ENCODE measurements at places on chromosomes 5 and 9. TPM values are rescaled to one million over a fixed set of nuclear protein-coding genes. Genes with fewer than 3 reads are reported as not detected.

DNA sequence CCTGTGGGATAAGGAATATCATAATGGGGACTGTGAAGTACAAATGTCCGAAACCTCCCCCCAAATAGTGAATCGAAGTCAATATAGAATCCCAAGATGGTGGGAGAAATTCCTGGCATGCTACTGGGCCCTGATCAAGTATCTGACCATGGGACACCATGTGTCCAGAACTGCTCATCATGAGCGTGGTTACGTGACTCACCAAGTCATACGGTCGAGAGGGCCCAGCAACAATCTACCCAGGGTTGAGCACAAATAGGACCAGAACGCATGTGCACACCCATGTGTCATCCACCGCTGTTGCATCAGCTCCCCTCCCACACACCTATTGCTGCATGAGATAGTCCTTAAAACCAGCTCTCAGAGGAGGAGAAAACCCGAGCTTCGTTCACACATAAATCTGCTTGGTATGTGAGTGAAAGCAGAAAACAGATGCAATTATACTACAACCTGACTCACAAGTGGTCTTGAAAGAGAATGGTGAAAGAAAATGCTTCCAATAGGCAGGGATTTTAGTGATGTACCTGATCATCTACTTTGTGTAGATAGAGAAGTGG is 353.2 kb downstream of the CWC27 start:
- H3K27me3 ChIP-seq: no peaks in the 10 kb centered on the region
- H3K4me1 ChIP-seq: no peaks in the 10 kb centered on the region
- H3K4me3 ChIP-seq: no peak overlapping the region
- no peaks in the 10 kb centered on the region for H3K36me3 ChIP-seq

GRCh38 chr5:86124333-86124732 is 493.4 kb upstream of the COX7C start:
- no peaks in the 10 kb centered on the region for H3K4me1 ChIP-seq
- DNase-seq: no peak
- H3K27me3 ChIP-seq: no peaks in the 10 kb centered on the region
- no peaks in the 10 kb centered on the region for H3K36me3 ChIP-seq
- H3K27ac ChIP-seq: no peak overlapping the region

- H3K27me3 ChIP-seq: peaks cover 10% of the 10 kb centered on the region
- no peaks in the 10 kb centered on the region for H3K36me3 ChIP-seq
These were observed 143.7 kb downstream of the PBX3 start for GRCh38 chr9:125890826-125891225.

DNA sequence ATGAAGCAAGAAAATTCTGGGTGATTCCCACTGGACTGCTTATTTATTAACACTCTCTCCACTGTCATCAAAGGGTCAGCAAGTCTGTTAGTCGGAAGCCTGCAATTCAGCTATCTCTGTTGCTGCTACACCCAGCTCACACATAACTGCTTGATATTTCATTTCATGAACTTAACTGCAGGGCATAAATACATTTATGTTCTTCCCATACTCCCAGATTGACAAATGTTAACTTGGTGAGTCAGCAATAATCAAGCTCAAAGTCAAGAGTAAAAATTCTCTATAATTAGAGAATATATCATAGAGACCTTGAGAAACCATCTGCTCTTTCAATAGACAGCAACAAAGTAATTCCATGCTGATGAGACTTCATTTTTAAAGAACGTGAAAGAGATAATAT is 198.8 kb downstream of the ADAMTS12 start:
- DNase-seq: no peak
- no peaks in the 10 kb centered on the region for H3K36me3 ChIP-seq
- no peaks in the 10 kb centered on the region for H3K27me3 ChIP-seq
- no peaks in the 10 kb centered on the region for H3K4me1 ChIP-seq
- no peak overlapping the region for H3K4me3 ChIP-seq

DNA sequence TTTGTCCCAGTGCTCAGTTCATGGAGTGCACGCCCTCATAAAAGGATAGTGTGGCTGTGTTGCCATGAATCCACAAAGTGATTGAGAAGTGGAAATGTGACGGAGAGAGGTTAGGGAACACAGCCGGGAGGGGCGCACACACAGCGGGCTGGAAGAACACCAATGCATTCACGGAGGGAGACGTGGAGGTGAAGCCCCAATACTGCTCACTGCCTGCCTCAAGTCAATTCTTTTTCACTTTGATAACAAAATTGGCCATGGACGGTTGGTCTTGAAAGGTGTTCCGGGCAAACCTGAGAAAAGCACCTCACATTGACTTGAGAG is 424.1 kb downstream of the MED10 start:
- no peak for DNase-seq
- H3K4me1 ChIP-seq: no peaks in the 10 kb centered on the region
- H3K27me3 ChIP-seq: no peaks in the 10 kb centered on the region
- H3K27ac ChIP-seq: no peak overlapping the region
- H3K4me3 ChIP-seq: no peak overlapping the region

LIX1 gene
- total RNA-seq: not detected

IL13 gene
- not detected for total RNA-seq
